Stimulated activated naive B cell treated with anti-CD40 and anti-IgM and Interleukin-4, amounts not matched to agents 10 μg/mL and 1 μg/mL and 100 μg/mL, for 72 hours (primary cell): ENCODE measurements at places on chromosomes 7 and 10.

DNA sequence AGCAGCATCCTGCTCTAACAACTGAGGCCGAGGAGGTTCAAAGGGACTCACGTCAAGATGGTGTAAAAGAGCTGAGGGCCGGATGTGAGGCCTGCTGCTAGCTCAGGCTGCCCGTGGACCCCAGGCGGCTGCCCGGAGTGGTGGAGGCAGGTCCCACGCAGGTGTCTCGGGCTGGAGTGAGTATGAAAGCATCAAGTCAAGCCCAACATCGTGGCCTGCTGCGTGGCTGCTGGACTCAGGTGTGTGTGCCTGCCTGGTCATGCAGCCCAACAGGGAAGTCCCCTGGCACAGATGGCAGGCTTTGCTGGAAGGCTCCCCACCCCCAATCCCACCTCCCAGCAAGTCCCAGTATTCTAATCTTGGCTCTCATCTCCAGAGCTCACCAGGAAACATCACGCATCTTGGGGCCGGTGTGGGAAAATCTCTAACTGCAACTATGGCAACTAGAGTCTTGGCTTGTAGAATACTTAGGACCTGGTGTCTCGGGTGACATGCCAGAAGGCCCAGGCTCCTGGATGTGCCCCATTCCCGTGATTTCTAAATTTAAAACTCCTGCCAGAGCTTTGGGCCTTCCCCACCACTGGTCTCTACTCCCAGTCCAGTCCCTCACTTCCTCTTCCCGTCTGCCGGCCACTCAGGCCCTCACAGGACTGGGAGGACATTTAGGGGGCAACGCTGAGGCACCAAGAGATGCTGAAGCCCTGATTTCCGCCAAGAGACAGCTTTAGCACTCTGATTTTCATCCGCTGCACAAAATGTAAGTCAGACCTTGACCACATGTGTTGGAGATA lies 85.9 kb downstream of the PRKAG2 start:
- no peak for DNase-seq

DNA sequence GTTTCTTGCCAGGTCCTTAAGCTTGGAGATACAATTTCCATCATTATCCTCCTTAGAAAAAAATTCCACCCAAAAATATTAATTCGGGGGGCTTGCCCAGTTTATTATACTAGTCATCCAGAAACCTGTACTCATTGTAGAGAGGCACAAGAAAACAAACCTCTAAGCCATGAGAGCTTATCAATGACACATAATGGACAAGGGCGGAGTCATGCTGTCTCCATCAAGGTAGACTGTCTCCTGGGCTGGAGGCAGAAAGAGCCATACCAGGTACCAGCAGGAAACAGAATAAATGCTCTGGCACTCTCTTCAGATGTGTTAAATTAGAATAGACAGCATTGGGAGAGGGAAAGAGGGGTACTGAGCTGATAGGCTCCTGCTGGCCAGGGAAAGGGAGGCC lies 69.8 kb upstream of the GSDME start:
- no peak for DNase-seq

DNA sequence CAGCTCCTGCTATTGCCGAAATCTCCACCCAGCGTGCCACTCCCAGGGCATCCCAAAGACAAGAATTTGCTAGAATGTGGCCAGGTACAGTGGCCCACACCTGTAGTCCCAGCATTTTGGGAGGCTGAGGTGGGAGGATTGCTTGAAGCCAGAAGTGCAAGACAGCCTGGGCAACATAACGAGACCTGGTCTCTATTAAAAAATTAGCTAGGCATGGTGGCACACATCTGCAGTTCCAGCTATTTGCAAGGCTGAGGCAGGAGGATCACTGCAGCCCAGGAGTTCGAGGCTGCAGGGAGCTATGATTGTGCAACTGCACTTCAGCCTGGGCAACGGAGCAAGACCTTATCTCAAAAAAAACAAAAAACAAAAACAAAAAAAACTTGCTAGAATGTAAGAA lies 73.3 kb upstream of the LYZL2 start:
- DNase-seq, result no peak

DNA sequence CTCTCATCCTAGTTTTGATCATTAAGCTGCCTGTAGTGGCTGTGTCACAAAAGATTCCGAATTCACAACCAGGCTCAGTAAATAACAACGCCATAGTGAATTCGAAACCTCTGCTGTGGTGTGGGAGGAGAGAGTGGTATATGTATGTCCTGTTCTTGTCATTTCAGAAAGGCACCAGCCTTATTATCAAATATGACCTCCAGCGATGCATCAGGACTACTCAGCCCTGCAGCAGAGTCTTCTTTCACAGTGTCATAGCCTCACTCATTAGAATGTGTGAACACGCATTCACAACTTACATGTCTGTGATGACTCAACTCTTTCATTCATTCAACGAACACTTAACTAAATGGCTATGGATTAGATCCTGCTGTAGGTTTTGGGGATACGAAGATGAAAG lies 15.3 kb downstream of the AOC1 start:
- no peak for DNase-seq

- DNase-seq, result no peak
Measured at GRCh38 chr7:122849957-122850328, 36.3 kb downstream of the CADPS2 start.

DNA sequence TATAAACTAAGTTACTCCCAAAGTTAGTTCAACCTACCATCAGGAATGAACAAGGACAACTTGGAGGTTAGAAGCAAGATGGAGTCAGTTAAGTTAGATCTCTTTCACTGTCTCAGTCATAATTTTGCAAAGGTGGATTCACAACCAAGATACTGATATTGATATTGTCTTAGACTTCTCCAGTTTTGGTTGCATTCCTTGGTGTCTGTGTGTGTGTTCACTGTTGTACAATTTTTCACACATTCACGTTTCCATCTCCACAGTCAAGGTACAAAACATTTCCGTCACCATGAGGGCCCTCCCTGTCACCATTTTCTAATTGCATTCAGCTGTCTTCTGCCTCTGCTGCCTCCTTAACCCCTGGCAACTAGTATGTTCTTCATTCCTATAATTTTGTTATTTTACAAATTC lies 41.1 kb downstream of the AKR1E2 start:
- no peak for DNase-seq

GRCh38 chr7:68684996-68685395 lies 913.3 kb upstream of the AUTS2 start:
- DNase-seq, result no peak

GRCh38 chr10:80283119-80283518 lies 6.3 kb downstream of the MAT1A start:
- DNase-seq, result no peak

- DNase-seq, result no peak
Measured at GRCh38 chr10:120727001-120727400, 124.2 kb upstream of the WDR11 start.

GRCh38 chr10:131814567-131815265 lies 86.1 kb upstream of the PPP2R2D start:
- no peak for DNase-seq

DNA sequence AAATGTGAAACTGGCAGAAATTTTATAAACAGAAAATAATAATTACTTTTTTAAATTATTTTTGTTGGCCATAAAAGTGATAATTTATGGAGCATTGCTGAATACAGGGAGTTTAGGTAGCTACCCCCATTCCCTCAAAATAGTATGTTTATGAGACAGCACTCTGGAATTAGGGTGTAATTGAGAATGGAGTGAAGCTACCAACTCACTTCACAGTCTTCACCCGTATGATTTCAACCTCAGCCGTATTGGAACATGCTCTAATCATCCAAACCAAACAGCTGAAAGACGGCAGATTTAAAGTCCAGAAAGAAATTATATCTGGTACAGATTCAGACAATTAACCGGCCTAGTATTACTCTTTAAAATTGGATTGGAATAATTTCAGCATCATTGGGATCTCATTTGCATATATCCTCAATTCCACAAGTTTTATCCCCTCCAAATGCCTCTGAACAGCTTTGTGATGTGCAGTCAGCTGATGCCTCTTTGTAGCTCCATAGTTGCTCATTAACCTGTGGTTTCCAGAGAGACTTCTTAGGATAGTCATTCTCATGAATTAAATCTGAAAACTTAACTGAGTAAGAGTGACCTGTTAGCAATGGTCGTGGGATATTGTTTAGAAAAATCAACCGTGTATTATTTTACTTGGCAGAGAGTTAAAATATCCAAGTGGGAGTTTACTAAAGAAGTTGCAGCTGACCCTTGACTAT lies 59.1 kb upstream of the GJD4 start:
- no peak for DNase-seq
